Activated CD4-positive, alpha-beta T cell treated with anti-CD3 and anti-CD28 coated beads for 24 hours (primary cell): ENCODE measurements at places on chromosomes 11 and 22.

DNA sequence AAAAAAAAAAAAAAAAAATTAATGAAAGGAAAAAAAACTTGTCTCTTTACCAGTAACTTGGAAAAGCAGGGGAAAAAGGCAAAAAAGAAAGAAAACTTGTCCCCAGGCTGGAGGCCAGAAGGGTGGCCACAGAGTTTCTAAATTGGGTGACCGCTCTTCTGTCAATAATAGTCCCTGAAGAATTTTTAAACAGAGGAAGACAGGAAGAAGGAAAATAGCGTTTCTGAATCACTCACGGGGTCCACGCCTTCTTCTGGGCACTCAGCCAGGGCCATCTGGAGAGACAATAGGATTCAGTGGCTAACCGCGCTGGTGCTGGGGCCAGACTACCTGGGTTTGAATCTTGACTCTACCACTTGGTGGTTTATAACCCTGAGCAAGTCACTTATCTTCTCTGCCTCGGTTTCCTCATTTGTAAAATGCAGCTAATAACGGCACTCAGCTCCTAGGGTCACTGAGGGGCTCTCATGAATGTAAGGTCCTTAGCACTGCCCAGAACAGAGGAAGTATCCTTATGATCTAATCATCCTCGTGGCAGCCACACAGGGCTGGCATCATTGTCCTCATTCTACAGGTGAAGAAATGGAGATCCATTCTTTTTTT is 7.0 kb downstream of the C11orf86 start:
- DNase-seq, result no peak

- no peak for DNase-seq
Observed at GRCh38 chr22:28435982-28436381, 243.7 kb downstream of the TTC28 start.

GRCh38 chr22:35559354-35560005 is 18.8 kb downstream of the RASD2 start:
- no peak for DNase-seq

DNA sequence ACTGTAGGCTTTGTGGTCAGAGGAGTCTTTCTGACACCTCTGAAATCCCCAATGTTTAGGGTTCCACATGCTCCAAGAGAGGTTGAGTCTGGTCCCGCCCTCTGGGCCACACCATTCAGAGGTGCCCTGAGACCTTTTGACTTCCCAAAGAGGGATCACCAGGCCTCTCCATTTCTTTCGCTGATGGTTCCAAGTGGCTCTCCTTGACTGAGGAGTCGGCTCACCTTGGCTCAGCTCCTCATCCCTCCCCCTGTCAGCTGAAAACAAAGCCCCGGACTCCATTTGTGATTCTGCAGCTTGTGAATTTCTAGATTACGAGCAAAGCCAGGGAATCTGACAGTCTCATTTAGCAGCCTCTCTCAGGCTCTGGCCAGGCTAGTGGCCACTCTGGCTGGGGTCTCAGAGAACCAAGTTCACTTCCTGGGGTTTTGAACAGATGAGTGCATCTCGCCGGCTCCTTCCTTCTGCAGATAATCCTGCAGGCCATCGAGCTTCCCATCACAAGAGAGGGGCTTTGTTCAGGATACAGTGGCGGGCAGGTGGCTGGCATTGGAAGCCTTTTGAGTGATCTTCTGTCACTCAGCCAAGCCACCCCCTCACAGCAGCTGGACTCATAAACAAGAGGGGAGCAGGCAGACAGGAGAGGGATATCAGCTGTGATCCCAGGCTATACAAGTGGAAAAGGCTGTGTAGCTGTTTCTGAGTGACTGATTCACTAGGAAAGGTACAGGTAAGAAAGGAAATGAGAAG is 102.9 kb downstream of the TRIM29 start:
- no peak for DNase-seq

DNA sequence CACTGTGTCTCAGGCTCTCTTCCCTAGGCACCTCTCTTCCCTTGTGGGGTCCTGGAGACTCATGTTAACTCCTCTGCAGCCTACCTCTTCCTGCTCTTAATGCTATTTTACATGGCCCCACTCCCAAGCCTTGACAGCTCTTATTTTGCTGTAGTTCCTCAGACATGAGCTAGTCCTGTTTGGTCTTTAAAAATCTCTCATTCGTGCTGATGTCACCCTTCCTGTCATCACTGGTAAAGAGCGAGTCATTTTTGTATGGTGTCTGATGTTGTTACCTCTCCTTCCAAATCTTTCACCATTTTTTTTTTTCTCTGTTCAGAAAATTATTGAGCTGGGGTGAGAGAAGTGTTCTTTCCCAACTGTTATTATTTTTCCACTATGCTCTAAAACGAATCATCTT is 84.8 kb upstream of the ZBED5 start:
- DNase-seq, result no peak

DNA sequence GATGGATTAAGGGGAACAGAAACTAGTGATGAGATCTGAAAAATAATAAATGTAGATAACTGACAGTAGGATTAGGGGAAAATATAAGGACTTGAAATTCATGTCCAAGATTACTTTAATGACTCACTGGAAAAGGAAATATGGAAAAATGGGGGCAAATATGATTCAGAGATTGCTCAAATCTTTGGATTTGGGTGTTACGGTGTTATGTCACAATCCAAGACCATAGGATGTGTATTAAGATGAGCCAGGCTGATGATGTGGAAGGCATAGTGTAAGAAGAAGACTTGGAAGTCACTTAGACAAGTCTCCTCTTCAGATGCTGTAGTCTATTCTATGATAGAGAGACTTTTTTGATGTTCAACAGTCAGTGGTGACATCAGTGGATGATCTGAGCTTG is 323.7 kb downstream of the LUZP2 start:
- DNase-seq, result no peak

- no peak for DNase-seq
Observed at GRCh38 chr11:125371431-125371935, 124.6 kb downstream of the FEZ1 start.

GRCh38 chr11:134743820-134744195 is 331.8 kb upstream of the B3GAT1 start:
- no peak for DNase-seq

DNA sequence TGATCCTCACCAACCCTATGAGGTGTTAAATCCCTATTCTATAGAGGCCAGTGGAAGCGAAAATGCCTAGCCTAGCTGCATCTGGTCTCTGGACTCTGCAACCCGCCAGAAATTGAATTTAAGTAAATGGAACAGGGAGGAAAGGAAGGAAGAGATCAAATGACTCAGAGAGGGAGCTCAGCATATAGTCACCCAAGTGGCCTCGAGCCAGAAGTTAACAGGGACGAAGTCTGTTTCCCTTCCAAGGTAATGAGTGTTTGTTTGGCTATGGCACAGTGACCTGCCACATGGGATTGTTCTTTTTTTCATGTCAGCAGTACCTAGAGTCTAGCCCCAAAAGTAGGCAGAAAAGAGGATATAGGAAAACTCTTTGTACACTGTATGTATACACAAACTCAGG is 66.3 kb downstream of the PAK1 start:
- no peak for DNase-seq

DNA sequence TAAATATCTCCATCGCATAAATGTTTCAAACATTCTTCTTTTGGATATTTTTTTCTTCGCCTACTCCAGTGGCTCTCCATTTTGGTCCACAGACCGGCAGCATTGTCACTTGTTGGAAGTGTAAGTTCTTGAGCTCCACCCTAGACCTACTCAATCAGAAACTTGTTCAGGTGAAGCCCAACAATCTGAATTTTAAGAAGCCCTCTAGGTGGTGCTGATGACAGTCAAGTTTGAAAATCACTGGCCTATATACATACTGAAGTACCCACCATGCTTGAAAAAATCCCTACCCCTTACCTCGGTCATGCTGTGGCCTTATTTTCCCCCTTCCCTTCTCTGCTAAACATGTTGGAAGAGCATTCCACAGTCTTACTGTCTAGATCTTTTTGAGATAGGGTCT is 10.2 kb upstream of the ACAT1 start:
- no peak for DNase-seq

DNA sequence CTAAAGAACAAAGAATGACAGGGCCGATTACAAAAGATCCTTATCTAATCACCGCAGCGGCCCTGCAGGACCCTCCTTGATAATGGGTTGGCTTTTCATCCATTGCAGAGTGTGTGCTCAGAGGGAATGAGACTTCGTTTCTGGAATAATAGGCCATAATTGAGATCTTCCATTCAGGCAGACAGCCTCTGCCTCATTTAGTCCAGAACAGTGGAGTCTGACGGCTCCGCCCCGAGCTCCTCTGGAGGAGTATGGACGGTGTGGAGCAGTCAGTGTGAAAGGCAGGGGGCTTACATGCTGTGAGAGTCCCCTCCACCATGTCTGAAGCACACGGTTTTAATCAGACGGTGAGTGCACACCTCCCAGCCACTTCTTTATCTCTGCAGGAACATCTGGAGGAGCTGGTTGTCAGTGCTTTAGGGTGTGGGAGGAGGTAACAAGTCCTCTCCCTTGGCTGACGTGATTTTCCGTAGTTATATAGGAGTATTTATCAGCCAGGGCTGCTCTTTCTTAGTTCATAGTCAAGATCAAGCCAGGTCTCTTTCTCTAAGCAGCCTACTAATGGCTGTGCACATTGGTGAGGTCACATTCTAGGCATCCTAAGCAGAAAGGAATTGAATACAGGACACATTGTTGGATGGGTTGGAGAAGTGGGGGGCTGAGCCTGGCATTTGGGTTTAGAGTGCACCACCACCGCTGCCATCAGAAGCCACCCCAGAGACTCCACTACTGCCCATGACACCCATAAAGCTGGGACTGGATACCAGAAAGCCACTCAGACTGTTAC is 1477.9 kb downstream of the TBC1D22A start:
- DNase-seq, result no peak

GRCh38 chr11:67024410-67024809 is 1.5 kb downstream of the SYT12 start:
- DNase-seq, result peak; percentile 37

DNA sequence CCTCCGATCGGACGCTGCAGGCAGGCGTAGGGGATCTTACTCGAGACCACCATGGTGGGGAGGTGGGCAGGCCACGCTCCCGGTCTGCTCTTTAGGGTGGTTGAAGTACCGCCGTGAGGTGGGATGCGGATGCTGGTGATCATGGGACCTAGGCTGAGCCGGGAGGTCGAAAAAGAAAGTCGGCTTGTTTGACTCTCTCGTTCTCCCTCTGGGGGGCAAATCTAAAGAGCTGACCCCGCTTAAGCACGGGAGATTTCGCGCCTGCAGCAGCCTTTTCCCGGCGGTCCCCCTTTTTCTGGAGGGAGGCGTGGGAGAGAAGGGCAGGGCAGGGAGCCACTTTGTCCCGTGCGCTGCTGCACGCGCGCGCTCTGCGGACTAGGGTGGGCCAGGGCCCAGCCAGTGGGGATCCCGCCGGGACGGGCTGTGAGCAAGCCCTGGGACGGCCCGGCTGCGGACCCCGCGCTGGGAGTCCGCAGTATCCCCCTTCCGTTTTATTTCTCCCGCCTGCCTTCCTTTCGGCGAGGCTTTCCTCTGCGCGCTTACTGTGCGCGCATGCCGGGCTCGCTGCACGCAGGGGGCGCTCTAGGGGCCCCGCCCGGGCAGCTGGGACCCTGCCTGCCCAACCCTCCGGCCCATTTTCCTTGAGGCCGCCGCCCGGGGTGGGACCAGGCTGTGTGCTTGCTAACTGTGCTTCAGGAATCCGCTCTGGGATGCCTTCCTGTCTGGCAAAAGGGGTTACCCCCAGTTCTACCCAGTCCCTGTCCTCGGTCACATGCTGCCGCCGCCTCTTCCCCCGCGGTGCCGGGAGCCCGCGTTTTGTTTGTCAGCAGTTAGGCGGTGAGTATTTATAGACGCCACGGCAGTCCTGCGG is 81.0 kb downstream of the PRR5L start:
- no peak for DNase-seq

- DNase-seq, result no peak
Observed at GRCh38 chr11:10895285-10895684, 37.4 kb upstream of the ZBED5 start.

- DNase-seq, result no peak
Observed at GRCh38 chr22:46402505-46402904, 67.0 kb downstream of the TRMU start.

DNA sequence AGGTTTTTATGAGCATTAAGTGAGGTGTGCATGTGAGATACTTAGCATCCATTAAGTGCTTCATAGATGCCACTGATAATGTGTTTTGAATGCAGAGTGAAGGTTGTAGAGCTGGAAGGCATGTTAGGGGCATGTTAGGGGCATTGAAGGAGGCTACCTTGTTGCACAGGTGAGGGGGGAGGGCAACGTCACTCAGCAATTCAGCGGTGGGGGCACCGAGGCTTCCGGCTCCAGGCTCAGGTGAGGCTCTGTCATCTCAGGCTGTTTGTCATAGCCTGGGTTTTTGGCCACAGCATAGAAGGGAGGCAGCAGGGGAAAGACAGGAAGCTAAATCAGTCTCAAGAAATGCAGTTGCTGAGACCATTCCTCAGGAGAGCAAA is 299.0 kb downstream of the NTM start:
- no peak for DNase-seq

GRCh38 chr22:29213493-29213892 is 7.8 kb downstream of the EMID1 start:
- no peak for DNase-seq
